Neuronal stem cell (in vitro differentiated cells): ENCODE measurements at places on chromosomes 6 and 20.
A peak's percentile ranks its signal among the peaks of the same experiment; 100 is the strongest.

- no peak for DNase-seq
Measured at GRCh38 chr6:112251171-112251875, 3.0 kb downstream of the LAMA4 start.

DNA sequence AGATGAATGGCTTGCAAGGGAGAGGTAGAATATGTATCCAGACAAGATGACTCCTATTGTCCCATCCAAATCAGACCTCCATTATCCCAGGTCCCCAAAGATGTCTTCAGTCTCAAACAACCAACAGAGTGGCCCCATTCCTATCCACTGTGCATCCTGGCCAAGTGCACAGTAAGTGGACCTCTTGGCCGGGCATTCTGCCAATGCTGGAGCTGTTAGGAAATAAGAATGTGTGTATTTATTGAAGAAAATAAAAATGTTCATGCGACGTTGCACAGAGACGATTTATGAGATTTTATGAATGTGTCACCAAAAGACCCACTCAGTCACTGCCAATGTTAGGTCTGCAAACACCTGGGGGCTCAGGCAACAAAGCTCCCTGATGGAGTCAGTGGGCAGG lies 196.0 kb downstream of the MAFB start:
- no peak for DNase-seq

- DNase-seq = peak; percentile 69
Measured at GRCh38 chr6:70884074-70884983, 72.5 kb downstream of the B3GAT2 start.

DNA sequence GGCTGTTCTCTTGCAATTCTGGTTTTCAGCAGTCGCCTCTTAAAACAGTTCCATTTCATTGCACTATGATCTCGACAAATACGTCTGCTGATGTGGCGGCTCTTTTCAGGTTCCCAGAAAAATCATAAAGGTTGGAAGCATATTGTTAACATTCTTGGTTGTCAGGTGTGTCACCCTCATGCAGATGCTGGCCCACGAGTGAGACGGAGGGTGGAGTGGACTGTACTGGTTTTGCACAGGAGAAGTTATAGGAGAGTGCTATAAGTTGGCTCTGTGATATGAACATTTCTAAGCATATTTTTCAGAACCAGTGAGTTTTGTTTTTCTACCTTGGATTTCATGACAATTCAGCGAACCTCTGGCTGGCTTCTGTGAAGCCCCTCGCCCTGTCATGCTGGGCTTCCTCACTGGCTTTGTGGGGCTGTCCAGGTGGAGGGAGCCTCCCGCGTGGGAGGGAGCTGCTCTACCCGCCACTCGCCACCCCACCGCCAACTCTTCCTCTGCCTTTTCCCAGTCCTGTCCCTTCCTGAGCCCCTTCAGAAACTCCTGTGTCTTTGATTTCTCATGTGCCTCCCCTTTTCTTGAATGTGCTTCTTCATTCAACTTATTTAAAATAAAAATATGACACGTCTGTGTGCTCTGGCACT lies 10.6 kb downstream of the IRF4 start:
- DNase-seq = no peak

DNA sequence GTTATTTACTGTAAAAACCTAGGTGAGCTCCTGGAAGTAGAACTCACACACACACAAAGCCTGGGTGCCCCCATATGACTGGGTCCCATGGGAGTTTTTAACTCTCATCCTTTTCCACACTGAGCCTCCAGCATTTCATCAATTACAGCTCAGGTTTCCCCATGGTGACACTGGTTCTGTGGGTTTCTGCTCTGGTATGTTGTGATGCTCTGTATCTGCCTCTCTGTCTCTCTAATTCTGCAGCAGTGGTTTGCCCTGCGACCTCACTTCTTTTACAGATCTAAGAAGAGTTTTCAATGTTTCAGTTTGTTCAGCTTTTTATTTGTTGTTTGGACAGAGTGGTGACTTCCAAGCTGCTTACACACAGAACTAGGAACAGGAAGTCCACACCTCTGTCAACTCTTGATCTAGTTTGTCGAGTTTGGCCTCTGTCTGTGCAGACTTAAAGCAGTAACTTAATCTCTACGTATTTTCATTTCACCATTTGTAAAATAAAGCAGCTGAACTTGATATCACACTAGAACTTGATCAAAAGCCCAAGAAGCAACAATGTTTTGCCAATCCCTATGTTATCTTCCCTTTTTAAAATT lies 554.3 kb downstream of the EPHA7 start:
- DNase-seq = no peak

- no peak for DNase-seq
Measured at GRCh38 chr20:33281550-33282146, 1.4 kb upstream of the BPIFB1 start.

DNA sequence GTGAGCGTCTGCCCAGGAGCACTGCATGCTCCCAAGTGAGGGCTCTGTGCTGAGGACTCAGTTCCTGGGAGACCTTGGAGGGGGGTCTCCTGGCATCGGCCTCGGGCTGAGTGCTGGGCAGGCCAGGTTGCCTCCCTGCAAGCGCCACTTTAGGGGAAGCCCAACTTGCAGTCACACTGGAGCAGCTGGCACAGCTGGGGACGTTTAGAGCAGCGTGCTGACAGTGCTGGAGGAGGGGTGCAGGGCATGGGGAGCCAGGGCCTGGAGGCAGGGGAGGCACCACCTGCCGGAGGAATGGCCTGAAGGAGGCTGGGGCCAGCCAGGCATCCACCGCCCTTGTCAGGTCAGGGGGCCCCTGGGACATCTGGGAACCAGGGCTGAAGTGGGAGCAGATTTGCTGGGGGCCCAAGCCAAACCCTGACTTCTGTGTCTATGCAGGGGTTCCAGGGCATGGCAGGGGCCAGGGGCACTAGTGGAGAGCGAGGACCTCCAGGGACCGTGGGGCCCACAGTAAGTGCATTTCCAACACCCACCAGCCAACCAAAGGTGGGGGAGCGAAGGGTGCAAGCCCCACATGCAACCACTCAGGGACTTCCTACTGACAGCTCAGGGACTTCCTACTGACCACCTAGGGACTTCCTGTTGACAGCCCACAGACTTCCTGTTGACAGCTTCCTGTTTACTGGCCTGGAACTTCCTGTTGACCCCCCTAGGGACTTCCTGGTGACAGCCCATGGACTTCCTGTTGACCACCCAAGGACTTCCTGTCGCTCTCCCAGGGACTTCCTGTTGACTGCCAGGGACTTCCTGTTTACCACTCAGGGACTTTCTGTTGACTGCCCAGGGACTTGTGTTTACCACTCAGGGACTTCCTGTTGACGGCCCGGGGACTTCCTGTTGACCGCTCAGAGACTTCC lies 33.6 kb downstream of the COL20A1 start:
- DNase-seq = no peak

DNA sequence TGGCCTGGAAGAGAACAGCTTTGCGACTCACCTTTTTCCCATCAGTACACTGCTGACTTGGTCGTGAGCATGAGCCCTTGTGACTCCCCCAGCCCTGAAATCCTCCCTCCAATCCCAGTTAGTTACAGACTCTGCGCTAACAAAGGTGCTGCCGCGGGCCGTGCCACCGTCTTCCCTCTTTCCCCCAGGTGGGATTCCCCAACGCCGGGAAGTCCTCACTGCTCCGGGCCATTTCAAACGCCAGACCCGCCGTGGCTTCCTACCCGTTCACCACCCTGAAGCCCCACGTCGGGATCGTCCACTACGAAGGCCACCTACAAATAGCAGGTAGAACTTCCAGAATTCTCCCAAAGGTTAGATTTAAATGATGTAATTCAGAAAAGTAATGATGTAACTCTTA lies 16.1 kb downstream of the MTG2 start:
- no peak for DNase-seq

DNA sequence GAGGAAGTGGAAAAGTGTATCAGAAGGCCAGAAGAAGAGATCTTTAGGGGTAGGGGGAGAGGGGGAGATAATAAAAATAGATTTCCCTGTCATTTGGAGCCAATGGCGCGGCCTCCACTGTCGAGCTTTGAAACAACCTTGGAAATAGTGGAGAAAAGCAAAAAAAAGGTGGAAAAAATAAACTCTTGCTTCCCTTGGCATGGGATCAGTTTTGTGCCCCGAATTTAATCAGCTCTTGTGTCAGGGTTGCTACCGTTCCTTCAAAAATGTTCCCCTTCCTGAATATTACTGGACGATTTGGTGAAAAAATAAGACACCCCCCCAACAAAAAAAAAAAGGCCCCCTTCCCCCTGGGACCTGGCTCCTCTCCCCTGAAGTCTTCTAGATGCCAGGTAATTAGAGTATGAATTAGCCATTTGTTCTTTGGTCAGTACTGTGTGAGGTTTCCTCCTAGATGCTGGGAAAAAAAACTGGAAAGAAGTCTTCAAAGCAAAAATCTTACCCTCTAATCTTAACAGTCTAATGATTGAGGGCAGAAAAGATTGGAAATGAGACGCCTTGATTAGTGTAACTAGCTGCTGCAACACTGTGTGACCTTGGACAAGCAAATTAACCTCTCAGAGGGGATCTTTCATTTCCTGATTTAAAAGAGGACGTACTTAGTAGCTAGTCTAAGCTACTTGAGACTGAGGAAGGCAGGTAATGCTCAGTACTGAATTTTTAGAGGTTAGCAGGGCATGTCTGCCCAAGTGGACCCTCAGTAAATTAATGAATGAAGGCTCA lies 872 bp upstream of the RBM39 start:
- no peak for DNase-seq

DNA sequence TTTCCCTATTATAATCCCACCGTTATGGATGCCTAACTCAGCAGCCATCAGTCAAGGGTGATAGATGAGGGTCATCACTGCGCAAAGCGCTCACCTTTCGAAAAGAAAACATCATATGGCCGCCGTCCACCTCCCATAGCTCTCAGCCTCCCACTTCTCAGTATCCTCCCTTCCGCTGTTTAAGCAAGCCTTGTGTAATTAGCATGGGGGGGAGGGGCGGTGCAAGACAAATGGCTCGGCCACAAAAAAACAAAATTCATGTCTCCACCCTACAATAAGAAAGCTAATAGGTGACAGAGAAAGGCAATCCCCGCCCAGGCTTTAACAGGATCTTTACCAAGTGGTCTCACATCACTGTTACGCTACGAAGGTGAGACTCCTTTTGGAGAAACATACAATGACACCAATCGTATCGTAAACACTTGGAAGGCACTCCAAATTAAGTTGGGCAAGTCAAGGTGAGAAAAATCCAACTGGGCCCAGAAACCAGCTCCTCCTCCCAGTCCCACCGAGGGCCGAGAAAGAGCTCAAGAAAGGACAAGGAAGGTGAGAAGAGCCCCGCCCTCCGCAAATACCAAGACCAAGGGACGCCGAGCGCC lies 645 bp downstream of the DDX39B start:
- DNase-seq = peak; percentile 29

GRCh38 chr6:8437813-8438212 lies 2.5 kb upstream of the SLC35B3 start:
- DNase-seq = no peak

- DNase-seq = no peak
Measured at GRCh38 chr20:25249198-25249931, 1.5 kb downstream of the PYGB start.

DNA sequence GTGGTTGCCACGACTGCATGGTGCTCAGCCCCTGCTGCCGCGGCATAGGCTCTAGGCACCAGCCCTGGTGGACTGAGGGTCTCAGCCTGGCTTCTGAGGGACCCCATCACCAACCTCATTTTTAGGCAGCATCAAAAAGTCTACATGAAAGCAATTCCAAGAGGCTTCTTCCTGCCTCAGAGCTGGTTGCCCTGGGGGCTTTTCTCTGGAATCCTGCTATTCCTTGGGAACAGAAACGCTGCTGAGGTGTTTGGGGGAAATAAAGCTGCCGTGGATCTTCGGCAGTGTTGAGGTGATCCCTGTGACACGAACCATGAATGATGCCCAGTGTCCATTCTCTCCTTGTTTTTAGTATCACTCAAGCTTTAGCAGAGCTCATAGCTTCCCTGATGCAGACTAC lies 148.4 kb upstream of the LRFN2 start:
- no peak for DNase-seq

- no peak for DNase-seq
Measured at GRCh38 chr6:18380158-18380836, 6.9 kb upstream of the RNF144B start.

GRCh38 chr20:57828696-57829095 lies 118.9 kb upstream of the PMEPA1 start:
- no peak for DNase-seq

DNA sequence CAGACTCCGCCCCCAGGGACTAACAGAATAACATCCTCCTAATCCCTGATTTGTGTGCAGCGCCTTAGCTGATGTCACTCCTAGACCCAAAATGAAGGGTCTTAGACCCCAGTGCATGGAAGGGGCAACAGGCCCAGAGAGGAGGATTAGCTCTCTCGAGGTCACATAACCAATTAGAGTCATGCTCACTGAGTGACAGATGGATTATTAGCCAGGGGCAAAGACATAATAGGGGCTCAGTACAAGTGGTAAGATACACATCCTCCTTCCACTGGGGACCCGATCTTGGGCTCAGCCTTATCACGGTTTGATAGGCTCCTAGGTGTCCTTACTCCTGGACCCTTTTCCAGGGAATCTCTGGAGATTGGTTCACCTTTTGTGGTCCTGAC lies 858 bp downstream of the TP53INP2 start:
- DNase-seq = no peak

GRCh38 chr6:106519460-106520394 lies 109.6 kb downstream of the RTN4IP1 start:
- no peak for DNase-seq

DNA sequence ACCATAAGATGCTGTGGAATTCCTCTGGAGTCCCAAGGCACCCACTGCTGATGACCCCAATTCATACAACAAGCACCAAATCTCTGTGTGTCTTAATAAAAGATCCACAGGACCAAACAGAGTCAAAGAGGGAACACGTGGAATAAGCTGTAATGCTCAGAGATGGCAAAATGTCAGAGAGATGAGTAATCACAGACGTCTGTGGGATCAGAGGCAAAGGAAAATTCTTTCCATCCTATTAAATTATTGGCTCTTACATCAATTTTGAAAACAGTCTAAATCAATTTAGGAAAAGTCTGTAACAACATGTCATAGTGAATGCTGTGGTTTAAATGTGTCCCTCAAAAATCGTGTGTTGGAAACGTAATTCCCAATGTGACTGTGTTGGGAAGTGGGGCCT lies 17.5 kb upstream of the SAMD3 start:
- no peak for DNase-seq

DNA sequence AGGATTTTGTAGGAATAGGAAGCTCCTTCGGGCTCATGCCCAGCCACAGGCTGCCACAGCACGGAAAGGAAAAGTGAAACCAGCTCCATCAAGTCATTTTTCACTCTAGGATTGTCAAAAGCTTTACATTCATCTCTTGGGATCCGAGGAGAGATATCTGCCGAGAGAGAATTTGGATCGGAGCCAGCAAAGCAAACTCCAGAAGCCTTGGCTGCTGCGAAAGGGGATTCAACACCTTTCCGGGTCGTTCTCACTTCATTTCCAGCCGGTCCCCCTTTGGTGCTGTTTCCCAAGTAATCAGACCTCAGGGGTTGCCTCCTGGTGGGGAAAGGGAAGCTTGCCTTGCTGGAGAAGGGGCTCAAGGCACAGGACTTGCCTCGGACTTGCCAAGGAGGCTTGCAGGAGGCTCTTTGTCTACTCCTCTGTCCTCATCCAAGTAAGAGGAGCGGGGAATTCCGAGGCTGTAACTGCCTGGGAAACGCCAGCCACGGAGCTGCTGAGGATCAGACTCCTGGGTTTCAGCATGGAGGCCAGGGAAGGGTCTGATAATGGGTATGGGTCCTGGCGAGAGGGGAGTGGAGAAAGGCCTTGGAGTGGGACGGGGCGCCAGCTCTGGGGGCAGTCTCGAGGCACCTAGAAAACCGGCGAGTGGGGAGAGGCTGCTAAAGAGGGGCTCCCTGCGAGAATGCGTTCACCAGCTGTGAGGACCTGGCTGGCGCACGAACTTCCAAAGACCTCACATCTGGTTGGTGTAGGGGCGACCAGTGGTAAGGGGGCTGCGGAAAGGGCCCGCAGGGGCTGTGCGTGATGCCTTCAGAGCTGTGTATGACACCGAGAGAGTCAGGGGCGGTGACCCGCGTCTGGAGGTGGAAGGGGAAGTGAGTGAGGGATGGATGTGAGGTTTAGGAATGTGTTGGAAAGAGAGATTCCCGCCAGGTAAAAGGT lies 702 bp downstream of the ETV7 start:
- no peak for DNase-seq
